ENCODE measurements at places on chromosomes 3 and 15. TPM values are rescaled to one million over a fixed set of nuclear protein-coding genes. Genes with fewer than 3 reads are reported as not detected.

DNA sequence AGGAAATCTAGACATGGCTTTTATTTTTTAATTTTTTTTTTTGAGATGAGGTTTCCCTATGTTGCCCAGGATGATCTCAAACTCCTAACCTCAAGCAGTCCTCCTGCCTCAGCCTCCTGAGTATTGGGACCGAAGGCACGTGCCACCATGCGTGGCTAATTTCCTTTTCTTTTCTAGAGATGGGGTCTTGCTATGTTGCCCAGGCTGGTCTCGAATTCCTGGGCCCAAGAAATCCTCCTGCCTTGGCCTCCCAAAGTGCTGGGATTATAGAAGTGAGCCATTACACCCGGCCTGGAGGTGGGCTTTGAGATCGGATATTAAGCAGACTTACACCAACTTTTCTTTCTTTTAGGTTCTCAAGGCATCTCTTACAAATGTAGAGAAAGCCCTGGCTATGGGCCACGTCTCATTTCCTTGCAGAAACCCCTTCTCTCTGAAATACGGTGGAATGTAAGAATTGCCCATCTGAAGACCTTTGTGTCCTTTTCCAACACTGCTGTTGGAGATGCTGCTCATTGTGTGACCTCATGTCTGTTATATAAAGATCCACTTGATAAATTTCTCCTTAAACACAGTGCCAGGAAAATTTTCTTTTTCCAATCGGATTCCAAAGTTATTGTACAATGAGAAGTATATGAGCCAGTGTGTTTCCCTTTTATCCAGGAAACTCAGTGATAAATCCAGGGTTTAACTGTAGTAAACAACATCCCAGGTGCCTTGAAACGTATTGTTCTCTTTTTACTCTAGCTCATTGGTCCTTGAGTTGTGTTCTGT is 36.8 kb upstream of the CFAP161 start:
- DNase-seq, result peak; percentile 61

GRCh38 chr15:58795825-58796224 is 24.7 kb downstream of the MINDY2 start:
- no peak for DNase-seq

DNA sequence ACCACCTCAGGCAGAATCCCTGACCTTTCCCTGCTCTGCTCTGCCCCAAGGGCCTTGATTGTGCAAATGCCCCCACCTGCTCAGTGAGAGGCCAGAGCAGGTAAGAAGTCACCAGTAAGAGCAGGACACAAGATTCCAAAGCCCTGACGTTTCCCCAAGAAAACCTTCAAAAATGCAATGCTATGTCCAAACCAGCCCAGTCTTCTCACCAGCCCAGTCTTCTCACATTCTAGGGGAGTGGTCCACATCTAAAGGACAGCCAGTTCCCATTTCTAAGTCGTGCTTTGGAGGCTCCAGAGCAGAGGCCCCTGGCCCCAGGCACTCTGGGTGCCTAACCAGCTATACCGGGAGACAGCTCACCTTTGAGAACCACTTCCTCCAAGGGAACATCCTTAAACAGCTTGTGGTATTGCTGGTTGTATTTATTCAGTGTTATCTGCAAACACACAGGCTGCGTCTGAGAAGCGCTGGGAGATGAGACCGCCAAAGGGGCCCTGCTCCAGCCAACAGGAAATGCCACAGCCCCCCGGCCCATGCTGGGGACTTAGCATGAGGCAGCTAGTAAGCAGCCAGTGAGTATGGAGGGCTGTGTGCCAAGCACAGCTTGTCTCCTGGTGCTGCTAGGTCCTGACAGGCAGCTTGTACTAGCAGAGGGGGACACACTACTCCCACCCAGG is 29.3 kb downstream of the GRAMD2A start:
- DNase-seq, result peak; percentile 50

DNA sequence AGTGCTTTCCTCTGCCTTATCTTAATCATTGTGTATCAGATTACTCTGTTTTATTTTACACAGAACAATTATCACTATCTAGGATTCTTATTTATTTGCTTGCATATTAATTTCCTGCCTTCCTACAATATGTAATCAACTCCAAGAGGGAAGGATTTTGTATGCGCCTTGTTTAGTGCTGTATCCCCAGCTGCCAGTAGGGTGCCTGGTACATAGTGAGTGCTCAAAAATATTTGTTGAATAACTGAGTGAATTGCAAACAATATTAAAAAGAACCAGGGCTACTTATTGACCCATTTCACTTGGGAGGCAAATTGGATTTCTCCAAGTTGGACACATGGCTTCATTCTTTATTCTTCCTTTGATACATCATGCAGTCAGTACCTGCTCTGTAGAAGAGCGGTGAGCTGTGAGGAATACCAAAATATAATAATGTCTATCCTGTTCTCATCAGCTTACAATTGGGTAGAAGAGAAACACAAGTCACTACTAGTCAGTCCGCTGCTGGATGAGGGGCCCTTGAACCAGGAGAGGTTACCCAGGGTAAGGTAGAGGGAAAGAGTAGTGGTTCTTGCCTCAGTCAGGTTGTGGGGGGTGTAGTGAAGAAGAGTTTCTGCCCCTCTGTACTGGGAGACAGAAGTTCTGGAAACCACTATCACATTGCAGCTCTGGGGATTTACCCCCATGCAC is 233.9 kb upstream of the ZBTB20 start:
- DNase-seq, result no peak

- DNase-seq, result peak; percentile 51
These were observed 91.8 kb downstream of the RYR3 start for GRCh38 chr15:33402600-33402999.

GRCh38 chr15:63474810-63475316 is 29.5 kb upstream of the USP3 start:
- DNase-seq, result no peak

- DNase-seq, result peak; percentile 43
These were observed 372.8 kb downstream of the MAGI1 start for GRCh38 chr3:65665915-65666314.

NPAP1 gene
- polyA plus RNA-seq, result 0.03 TPM
